A673 (cell line): ENCODE measurements at places on chromosomes 2 and 18. TPM values are rescaled to one million over a fixed set of nuclear protein-coding genes. Genes with fewer than 3 reads are reported as not detected.

DNA sequence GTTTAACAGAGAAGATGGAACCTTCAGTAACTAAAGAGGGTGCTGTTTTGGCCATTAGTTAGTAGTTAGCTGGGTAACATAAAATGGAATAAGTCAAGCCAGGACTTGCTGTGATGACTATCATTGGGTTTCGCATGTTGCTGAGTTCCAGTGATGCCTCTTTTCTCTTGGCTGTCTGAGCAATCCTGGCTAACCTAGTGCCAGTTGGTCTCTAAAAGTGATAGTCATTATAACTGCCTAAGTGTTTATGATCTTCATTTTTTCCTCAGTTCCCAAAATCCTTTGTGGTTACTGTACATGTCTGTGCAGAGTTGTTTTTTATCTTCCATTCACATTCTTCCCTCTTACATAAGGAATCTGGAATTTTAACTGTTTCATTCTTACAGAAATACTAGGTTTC, 33.4 kb downstream of the WDR43 start:
- no peak for DNase-seq

- DNase-seq: no peak
These were observed 67.1 kb downstream of the RAB31 start for GRCh38 chr18:9775178-9775577.

- DNase-seq: no peak
These were observed 69.6 kb downstream of the RDH14 start for GRCh38 chr2:18490901-18491300.

- DNase-seq: no peak
These were observed 478.8 kb downstream of the ARHGAP15 start for GRCh38 chr2:143608063-143608423.

DNA sequence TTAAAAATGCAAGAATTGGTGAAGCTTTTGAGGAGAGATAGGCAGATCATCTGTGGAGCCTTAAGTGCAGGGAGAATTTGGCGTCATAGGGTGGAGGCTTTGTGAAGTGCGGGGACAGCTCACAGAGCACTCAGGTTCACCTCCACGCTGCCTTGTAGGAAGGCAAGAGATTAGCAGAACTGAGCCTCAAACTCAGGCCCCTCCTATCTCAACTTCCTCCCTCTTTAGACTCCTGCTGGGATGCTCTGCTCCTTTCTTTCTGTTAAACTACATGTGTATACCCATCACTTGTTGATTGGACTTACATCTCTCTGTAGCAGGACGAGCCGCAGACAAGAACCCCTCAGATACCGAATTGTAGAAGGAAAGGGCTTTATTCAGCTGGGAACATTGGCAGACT, 422.2 kb downstream of the SETBP1 start:
- DNase-seq: no peak

- peak; percentile 77 for DNase-seq
These were observed 82.5 kb downstream of the LIMS1 start for GRCh38 chr2:108616751-108617161.

Gene CXCR1
- total RNA-seq: not detected in 2 replicates

Gene DNAH6
- not detected in 2 replicates for total RNA-seq

Gene CROCC2
- total RNA-seq: not detected in 2 replicates

Gene PLGLB2
- total RNA-seq: 1.2 and 1.8 TPM in 2 replicates

Gene ITGB6
- not detected in 2 replicates for total RNA-seq

Gene GCKR
- not detected in 2 replicates for total RNA-seq
